ENCODE measurements at places on chromosomes 4 and X.

DNA sequence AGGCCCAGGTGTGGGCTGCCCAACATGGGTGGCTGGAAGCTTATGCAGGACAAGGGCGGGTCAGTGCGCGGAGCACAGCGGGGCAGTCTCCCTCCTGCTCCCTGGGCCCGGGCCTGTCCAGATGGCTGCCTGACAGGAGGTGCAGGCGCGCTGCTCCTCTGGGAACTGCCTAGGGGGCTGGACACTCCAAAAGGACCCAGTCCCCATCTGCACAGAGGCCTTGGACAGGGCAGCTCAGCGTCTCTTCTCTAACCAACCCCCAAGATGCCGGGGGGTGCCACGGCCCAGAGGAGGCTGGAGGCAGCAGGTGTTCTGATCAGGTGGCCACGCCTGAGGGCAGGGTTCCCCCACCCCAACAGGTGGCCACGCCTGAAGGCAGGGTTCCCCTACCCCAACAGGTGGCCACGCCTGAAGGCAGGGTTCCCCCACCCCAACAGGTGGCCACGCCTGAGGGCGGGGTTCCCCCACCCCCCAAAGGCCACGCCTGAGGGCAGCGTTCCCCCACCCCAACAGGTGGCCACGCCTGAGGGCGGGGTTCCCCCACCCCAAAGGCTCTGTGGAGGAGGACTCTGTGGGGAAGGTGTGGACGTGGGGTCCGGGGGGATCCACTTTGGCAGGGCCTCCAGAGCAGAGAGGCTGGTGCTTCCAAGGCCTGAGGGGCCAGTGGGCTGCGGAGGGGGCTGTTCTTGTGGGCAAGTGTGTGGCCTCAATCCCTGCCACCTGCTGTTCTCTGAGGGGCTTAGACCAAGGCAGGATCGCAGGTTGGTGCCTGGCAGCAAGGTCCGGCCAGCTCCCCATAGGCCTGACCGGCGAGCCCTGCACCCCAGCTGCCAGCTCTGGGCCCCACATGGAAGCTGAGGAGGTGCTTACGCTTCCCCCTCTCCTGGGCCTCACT lies 36.1 kb downstream of the CPLX1 start:
- DNase-seq = no peak

- DNase-seq = no peak
Measured at GRCh38 chr4:62262676-62263075, 1062.5 kb downstream of the ADGRL3 start.

- DNase-seq = no peak
Measured at GRCh38 chrX:53263597-53264094, 17.7 kb downstream of the IQSEC2 start.

GRCh38 chr4:4901877-4902276 lies 42.4 kb downstream of the MSX1 start:
- no peak for DNase-seq

GRCh38 chr4:54937501-54937900 lies 187.9 kb downstream of the KDR start:
- no peak for DNase-seq
